ENCODE measurements at places on chromosomes 12 and 14.
A peak's percentile ranks its signal among the peaks of the same experiment; 100 is the strongest.

GRCh38 chr14:49961270-49962222 lies 68.7 kb downstream of the ARF6 start:
- DNase-seq: no peak

- DNase-seq: no peak
Observed at GRCh38 chr12:20350026-20350425, 18.3 kb upstream of the PDE3A start.

DNA sequence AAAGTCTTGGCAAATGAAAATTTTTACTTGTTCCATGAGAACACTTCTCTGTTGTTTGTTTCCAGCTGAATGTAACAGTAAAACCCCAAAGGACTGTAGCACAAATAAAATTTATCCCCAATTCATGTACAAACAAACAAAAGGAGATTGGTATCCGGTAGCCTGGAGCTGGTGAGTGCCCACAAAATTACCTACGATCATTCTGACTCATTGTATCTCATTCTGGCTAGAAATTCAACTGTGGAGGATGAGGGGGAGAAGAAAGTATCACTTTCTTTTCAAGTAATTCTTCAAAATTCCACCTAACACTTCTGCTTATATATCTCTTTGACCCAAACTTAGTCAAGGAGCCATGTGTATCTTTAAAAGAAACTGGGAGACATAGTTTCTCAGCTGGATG lies 268.5 kb downstream of the ALG10B start:
- no peak for DNase-seq

GRCh38 chr14:95495538-95496025 lies 20.9 kb downstream of the SYNE3 start:
- no peak for DNase-seq

- peak; percentile 53 for DNase-seq
Observed at GRCh38 chr12:53867216-53868012, 71.2 kb upstream of the HOXC13 start.

- no peak for DNase-seq
Observed at GRCh38 chr12:57809425-57809824, 9.1 kb downstream of the AVIL start.

- peak; percentile 79 for DNase-seq
Observed at GRCh38 chr12:2583091-2583497, 211.7 kb upstream of the FKBP4 start.

DNA sequence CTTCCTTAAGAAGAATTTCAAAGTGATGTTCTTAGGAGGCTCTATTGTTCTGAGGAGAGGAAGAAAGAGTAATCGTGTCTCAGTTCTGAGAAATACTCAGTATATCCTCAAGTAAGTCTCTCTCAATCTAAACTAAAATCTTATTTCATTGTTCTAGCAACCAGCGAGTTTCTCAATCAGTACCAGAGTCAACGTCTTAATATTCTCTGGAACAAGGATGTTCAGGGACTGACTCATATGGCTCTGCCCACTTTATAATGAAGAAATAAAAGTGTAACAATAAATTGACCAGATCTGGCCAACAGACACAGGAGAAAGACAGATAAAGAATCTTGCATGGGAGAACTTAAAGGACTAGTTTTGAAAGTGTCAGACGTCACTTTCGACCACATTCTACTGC lies 469.8 kb upstream of the FLRT2 start:
- DNase-seq: no peak

GRCh38 chr14:61513986-61514830 lies 181.1 kb upstream of the HIF1A start:
- no peak for DNase-seq

DNA sequence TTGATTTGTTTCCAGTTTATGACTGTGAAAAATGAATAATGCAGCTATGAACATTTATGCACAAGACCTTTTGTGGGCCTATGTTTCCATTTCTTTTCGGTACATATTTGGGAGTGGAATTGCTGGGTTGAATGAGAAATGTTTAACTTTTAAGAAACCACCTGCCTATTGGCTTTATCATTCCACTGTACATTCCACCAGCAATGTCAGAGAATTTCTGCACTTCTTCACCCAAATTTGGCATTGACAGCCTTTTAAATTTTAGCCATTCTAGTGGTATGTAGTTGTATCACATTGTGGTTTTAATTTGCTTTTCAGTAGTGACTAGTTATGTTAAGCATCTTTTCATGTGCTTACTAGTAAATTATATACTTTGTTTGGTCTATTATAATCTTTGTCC lies 317.0 kb upstream of the TMTC1 start:
- no peak for DNase-seq

DNA sequence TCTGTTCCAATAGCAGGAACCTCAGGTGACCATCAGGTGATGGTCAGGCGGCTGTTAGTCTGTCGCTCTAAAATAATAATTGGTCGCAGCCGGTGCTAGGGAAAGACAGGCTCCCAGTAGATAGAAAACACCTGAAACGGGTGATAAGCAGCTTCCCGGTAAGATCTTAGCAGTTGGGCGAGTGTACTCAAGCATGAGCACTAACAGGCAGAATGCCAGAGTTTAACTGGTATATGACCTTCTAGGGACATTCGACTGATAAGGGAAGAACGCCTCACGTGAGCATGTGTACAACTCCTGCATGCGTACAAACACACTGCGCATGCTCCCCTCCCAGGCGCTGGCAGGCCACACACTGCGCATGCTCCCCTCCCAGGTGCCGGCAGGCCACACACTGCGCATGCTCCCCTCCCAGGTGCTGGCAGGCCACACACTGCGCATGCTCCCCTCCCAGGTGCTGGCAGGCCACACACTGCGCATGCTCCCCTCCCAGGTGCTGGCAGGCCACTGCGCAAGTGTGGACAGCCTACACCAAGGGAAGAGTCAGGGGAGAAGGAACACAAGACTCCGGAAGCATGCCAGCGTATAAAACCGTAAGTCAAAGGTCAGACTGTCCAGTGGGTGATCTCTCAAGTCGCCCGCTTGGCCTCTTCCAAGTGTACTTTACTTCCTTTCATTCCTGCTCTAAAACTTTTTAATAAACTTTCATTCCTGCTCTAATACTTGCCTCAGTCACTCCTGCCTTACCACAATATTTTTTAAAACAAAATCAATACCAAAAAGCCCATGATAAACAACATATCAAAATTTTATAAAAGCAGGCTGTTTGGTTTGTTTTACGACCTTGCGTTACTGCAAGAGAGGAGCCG lies 24.5 kb downstream of the GPRC5D start:
- DNase-seq: no peak

GRCh38 chr12:132180648-132181546 lies 36.6 kb downstream of the NOC4L start:
- no peak for DNase-seq

- no peak for DNase-seq
Observed at GRCh38 chr12:13588574-13588973, 392.0 kb downstream of the EMP1 start.

DNA sequence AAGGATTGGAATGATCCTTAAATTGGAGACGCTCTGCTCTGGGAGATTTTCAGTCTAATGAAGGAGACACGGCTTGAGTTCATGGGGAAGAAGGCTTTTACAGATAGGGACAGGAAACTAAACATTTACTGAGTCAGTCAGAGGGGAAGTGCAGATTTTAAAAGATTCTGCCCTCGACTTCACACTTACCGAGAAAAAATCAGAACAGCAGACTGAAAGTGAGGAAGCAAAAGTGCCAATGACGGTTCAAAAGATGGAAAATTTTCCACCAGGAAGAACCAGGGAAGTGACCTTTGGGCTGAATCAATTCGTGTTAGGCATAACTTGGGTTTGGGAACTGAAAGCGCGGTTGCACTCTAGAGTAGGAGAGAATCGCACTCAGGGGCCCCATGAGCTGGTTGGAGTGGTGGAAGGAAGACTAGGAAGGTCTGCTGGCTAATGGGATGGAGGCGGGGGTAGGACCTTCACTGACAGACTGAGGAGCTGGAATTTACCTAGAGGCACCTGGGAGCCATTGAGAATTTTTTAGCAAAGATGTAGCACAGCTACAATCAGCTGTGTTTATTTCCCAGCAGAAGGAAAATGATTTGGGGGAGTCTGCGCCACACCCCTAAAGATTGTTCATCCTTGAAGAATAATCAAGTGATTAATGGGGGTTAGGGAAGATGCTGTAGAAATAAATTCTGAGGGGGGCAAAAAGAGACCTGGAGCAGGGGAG lies 1.2 kb downstream of the KCNK13 start:
- no peak for DNase-seq

GRCh38 chr14:104293851-104294627 lies 155.7 kb downstream of the KIF26A start:
- DNase-seq: peak; percentile 39

DNA sequence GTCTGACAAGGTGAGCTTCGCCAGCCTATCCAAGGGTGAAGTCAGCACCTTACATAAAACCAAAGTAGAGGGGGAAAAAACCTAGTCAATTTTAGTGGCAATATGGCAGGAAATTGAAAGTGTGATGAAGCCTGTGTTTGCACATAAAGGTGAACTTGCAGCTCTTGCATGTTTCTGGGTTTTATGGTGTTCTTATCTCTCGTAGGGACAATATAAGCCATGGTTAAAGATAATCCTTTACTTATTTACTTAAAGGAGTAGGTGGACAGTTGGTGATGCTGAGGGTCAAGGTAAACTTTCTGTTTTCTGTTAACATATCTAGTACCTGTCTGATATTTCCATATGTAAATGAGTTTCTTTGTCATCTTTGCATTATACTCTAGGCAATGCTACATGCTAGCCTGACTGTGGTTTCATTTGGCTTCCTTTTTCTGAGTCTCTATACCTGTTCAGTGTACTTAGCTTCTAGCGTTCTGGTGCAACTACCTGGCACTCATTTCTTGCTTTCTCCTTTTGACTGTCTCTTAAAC lies 32.8 kb downstream of the CCDC91 start:
- DNase-seq: no peak

DNA sequence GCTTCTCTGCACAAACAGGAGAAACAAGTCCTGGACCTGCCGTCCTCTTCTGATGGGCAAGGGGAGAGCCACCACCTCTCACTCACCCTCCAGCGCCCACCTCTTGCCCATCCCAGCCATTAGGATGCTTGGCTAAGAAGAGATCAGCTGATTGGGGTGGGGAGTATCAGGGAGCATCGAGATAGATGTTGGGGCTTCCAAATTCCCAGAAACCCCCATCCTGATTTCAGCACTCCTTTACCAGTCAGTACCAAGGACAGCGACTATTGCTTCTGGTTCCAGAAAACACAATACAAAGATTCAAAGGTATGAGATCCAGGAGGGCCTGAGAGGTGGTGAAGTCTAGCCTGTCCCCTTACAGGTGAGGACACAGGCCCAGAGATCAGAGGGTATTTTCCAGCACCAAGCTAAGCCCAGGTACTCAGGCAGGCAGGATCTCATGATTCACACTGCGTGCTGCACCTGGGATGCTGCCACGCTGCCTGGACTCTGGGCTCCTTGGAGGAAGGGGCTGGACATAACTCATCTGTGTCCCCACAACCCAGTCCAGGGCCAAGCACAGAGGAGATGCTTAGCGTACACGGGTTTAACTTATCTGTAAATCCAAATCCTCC lies 76.6 kb downstream of the TUNAR start:
- peak; percentile 18 for DNase-seq

GRCh38 chr14:35883677-35884293 lies 57.6 kb downstream of the BRMS1L start:
- no peak for DNase-seq

DNA sequence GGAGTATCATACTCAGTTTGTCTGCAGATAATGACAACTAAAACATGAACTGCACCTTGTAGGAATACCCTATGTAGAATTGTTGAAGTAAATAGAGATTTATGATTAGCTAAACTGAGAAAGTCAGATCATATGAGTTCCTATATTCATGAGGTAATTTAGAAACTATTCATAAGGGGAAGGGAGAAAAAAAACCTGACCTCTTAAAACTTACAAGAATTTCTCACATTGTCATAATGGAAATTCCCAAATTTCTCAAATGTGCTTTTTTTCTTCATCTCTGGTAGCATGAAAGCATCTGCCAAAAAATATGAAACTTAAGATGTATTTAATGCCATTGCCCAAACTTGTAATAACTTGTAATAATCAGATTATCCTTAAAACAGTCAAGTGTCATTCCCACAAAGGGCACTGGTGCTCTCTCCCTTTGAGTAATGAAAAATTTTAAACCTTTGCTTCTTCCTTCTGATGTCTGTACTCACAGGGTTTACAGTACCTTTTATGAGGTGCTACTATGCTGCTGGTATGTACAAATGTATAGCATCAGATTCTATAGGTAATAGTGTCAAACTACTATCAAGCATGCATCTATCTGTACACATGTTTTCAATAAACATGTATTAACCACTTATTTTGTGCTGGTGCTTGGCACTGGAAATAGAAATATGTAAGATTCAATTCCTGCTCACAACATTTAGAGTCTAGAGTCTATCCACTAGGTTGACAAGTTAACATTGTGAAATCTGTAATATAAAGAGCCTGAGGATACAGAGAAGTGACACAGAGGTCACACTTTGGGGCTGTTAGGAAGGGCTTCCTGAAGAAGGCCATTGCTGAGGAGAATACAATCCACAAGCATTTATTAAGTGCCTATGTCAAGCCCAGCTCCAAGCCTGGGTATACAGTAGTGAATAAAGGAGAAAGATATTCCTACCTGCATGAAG lies 17.4 kb upstream of the DRAM1 start:
- DNase-seq: no peak

- DNase-seq: no peak
Observed at GRCh38 chr12:128819293-128820144, 4.2 kb downstream of the SLC15A4 start.

DNA sequence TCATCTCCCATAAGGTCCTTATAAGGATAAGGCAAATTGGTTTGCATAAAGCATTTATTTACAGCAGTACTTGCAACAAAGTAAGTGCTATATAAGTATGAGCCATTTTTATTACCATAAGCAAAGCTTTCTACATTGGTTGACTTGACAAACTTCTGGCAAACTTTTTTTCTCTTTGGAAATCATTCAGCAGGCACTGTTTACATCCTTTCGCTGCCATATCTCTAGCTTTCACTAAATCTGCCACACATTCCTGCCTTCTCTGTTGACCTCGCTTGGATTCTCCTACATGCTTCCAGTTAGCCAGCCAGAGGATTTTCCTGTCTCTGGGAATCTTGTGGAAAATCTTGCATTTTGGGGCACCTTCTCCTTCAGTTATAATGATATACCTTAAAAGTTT lies 21.8 kb upstream of the HDAC7 start:
- no peak for DNase-seq

- DNase-seq: no peak
Observed at GRCh38 chr12:125149160-125150108, 84.2 kb downstream of the AACS start.

DNA sequence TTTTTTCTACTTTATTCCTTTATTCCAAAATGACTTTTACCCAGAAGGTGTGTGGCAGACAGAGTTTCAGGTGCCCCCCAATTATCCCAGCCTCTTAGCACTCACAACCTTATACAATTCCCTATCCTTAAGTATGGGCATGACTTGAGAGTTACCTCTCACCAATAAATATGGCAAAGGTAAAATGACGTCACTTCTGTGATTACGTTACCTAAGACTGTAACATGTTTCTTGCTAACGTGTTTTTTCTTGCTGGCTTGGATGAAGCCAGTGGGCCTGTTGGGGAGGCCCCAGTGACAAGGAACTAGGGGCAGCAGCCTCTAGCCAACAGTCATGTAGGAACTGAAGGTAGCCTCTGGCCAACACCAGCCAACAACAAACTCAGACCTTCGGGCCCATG lies 13.3 kb upstream of the TUNAR start:
- DNase-seq: no peak

Measured in WTC11 (cell line).